Esophagus mucosa (tissue), 1 donor: ENCODE measurements at places on chromosomes 16 and 17.

DNA sequence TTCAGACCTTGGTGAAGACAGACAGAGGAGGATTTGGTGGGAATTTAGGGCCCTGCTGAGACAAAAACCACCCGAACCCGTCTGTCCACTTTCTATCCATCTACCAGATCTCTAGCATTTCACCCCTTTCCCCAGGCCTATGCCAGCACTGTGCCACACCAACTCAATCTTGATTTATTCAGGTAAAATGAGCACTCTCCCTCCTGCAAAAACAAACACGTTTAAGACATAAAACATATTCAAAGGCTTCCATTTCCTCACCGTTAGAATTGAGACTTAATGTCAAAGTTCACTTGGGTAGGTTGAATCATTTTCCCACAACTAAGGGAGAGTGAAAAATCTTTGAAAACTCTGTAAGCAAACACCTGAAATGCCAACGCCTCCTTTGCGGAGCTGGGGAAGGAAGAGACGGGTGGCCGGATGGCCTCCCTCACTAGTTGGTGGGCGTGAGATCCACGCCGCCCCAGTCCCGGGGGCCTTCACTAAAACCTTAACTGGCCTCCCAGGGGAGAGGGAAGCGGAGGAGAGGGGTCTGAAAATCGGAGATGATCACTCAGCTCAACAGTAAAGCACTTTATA is 862 bp downstream of the DCAKD start:
- peak; percentile 34 for ATAC-seq

GRCh38 chr16:53152329-53152728 is 97.5 kb downstream of the CHD9 start:
- peak; percentile 52 for ATAC-seq

DNA sequence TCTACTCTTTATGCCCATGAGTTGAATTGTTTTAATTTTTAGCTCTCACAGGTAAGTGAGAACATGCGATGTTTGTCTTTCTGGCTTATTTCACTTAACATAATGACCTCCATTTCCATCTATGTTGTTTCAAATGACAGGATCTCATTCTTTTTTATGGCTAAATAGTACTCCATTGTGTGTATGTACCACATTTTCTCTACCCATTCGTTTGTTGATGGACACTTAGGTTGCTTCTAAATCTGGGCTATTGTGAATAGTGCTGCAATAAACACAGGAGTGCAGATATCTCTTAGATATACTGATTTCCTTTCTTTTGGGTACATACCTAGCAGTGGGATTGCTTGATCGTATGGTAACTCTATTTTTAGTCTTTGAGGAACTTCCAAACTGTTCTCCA is 19.3 kb upstream of the CA4 start:
- ATAC-seq: no peak

- ATAC-seq: no peak
Measured at GRCh38 chr17:4487296-4487695, 11.4 kb upstream of the SPNS2 start.

- peak; percentile 66 for ATAC-seq
Measured at GRCh38 chr17:27540318-27541101, 84.3 kb downstream of the KSR1 start.

GRCh38 chr16:29009050-29009837 is 24.4 kb downstream of the LAT start:
- no peak for ATAC-seq

DNA sequence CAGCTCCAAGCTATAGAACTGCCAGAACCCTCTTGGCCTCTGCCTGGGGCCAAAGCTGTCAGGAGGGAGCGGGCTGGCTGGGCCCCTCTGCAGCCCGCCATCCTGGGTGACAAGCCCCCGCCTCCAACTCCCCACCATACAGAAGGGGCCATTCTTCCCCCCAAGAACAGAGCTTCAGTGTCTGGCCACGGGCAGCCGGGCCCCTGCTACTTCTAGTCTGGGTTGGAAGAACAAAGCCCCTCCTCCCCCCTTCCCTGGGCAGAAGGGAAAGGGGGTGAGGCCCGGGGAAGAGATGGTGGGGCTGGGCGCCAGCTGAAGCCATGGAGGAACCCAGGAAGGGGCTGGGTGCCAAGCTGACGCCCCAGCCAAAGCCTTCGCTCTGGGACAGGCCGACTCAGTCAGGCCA is 9.0 kb downstream of the NAT9 start:
- ATAC-seq: no peak

GRCh38 chr17:19319771-19320505 is 42.6 kb downstream of the B9D1 start:
- ATAC-seq: no peak

- no peak for ATAC-seq
Measured at GRCh38 chr16:67858500-67858899, 11.0 kb upstream of the CENPT start.

- no peak for ATAC-seq
Measured at GRCh38 chr17:80294210-80294609, 33.6 kb downstream of the RNF213 start.

GRCh38 chr16:83794860-83795554 is 12.8 kb upstream of the HSBP1 start:
- ATAC-seq: no peak

DNA sequence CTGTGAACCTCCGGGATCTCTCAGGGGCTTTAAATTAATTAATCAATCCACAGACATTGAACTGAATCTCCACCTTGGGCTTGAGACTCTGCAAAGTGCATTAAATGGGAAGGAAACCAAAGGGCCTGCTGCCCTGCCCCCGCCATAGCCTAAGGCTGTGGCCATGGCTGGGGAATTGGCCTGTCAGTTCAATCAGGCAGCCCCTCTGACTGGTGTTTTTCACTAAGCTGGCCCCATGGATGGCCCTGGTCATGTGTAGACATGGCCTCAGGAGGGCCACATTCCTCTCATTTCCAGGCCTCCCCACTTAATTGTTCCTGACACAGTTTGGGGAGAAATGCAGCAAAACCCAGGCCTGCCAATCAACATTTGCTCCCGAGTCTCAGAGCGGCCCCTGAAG is 499.8 kb downstream of the WWOX start:
- ATAC-seq: no peak

DNA sequence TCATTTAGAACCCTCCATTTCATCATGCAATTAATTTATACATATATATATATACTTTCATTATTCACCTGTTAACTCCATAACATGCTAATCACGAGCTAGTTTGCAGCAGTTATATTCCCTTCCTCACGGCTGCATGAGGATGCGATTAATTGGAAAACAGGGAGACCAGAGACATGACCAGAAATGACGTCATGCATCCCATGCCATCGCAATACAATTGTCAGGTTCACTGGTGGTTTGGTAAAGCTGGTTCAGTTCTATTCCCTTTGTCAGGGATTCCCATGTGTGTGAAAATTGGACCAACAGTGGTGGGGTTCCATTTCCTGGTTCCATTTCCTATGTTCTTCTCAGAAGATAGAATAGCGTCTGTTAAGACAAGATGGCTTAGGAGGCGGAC is 440.4 kb upstream of the ERCC4 start:
- no peak for ATAC-seq

DNA sequence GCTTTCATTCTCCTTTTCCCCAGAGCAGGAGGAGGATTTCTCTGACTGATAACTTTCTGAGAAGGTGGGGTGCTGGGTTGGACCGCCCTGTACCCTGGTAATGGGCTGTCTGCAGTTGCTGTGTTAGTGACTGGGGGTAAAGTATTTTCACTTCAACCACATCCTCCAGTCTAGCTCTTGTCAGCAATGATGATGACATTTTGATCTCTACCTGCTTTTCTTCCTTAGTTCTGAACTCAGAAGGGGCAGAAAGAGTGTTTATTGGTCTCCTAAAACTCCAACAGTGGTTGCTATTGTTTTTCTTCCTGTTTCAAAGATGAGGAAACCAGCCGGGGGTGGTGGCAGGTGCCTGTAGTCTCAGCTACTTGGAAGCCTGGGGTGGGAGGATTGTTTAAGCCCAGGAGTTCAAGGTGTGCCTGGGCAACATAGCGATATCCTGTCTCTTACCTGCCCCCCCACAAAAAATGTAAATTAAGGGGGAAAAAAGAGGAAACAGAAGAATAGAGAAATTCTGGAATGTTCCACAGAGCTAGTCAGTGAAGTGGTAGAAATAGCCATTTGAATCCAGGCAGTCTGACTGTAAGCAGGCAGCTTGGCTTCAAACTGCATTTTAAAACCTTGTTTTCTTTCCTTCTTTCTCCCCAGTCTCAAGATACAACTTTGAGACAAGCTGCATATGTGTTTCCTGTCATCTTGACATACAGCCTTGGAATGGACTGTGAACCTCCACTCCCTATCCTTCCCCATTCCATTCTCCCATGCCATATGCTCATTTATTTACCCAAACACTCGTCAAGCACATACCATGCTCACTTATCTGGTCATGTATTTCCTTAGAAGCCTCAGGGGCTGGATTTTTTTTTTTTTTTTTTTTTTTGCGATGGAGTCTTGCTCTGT is 3.3 kb upstream of the N4BP1 start:
- peak; percentile 32 for ATAC-seq

- ATAC-seq: no peak
Measured at GRCh38 chr16:84004442-84004841, 36.4 kb downstream of the NECAB2 start.

- no peak for ATAC-seq
Measured at GRCh38 chr16:73143576-73144422, 95.9 kb upstream of the ZFHX3 start.

DNA sequence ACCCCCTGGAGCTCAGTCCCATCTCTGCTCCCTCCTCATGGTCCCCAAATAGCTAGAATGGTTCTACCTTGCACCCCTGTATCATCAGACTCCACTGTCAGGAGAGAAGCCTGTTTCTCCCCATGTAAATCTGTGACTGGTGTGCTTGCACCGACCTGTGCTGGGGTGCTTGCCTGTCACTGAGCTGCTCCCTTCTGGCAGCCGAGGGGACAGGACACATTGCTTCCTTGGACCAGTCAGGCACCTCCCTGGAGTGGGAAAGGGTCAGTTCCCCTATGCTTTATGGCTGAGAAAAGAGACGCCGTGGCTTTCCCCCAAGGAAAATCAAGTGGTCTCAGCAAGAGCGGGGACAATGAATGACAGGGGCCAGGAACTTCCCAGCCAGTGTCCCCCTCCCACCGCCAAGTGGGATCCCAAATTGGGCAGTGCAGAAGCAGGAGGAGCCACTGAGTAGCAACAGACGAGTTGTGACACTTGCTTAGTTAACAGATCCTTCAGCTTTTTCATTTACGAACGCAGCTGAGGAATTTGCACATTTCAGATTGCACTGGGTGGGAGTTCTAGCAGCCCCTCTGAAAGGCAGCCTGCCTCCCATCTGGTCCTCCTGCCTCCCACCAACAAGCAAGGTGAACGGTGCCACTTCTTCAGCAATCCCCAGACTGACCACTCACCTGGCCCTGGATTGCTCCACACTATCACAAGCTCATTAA is 156.4 kb downstream of the KATNIP start:
- no peak for ATAC-seq

DNA sequence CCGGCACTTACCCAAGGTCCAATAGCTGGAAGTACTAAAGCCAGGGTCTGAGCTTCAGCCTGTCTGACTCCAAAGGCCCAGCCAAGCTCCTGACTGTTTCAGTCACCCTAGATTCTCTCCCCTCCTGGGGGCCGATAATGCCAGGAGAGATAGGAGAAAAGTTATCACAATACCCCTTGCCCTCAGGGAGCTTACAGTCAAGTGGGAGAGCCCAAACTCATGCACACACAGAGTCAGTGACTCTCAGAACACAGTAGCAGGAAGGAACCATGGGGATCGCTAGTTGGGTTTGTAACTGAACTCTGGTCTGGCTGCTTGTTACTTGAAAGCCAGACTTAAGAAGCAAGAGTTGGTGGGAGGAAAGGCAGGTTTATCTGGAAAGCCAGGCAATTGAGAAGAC is 14.9 kb downstream of the ZNF768 start:
- ATAC-seq: no peak

GRCh38 chr16:58443783-58444182 is 51.5 kb downstream of the GINS3 start:
- no peak for ATAC-seq

DNA sequence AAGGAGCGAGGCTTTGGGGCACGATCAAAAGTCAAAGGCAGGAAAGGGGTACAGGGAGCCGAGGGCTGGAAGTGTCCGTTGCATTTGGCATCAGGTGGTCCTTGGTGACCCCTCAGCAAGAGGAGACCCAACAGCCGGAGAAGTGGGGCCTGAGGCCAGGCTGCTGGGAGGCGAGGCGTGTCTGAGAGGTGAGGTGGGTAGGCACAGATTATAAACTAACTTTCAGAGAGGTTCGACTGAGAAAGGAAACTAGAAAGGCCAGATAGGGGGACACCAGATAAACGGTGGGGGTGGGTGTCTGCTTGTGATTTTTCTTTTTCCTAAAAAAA is 3.6 kb downstream of the PECAM1 start:
- no peak for ATAC-seq

- ATAC-seq: peak; percentile 56
Measured at GRCh38 chr17:77416105-77416713, 275.4 kb downstream of the SEC14L1 start.

GRCh38 chr17:82058230-82058854 is 6.6 kb downstream of the GPS1 start:
- no peak for ATAC-seq

- no peak for ATAC-seq
Measured at GRCh38 chr17:27038676-27039075, 255.2 kb upstream of the WSB1 start.

DNA sequence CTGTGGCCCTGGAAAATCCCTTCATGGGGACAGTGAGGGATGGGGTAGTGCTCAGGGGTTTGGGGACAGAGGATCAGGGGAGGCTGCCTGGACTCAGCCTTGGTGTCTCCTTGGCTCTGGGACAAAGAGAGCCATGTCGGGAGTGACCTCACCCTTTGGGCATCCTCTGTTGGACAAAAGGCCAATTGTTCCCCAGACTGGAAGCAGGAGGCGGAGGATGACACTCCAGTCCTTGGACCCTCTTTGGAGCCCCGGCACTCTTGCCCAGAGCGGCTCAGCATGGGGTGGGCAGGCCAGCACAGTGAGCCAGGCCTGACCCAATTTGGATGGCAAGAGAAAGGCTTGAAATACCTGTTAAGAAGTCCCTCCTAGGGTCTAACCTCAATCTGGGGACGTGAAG is 39.4 kb upstream of the PHB1 start:
- no peak for ATAC-seq

- ATAC-seq: no peak
Measured at GRCh38 chr17:10048629-10049350, 143.7 kb upstream of the RCVRN start.
